HepG2 (cell line): ENCODE measurements at places on chromosomes 7 and 10.

DNA sequence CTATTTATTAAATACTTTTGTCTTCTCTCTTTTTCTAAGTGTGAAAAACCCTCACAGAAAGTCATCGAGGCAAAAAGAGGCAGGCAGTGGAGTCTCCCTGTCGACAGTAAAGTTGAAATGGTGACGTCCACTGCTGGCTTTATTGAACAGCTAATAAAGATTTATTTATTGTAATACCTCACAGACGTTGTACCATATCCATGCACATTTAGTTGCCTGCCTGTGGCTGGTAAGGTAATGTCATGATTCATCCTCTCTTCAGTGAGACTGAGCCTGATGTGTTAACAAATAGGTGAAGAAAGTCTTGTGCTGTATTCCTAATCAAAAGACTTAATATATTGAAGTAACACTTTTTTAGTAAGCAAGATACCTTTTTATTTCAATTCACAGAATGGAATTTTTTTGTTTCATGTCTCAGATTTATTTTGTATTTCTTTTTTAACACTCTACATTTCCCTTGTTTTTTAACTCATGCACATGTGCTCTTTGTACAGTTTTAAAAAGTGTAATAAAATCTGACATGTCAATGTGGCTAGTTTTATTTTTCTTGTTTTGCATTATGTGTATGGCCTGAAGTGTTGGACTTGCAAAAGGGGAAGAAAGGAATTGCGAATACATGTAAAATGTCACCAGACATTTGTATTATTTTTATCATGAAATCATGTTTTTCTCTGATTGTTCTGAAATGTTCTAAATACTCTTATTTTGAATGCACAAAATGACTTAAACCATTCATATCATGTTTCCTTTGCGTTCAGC is 43.4 kb downstream of the TARP start:
- no peak for DNase-seq

DNA sequence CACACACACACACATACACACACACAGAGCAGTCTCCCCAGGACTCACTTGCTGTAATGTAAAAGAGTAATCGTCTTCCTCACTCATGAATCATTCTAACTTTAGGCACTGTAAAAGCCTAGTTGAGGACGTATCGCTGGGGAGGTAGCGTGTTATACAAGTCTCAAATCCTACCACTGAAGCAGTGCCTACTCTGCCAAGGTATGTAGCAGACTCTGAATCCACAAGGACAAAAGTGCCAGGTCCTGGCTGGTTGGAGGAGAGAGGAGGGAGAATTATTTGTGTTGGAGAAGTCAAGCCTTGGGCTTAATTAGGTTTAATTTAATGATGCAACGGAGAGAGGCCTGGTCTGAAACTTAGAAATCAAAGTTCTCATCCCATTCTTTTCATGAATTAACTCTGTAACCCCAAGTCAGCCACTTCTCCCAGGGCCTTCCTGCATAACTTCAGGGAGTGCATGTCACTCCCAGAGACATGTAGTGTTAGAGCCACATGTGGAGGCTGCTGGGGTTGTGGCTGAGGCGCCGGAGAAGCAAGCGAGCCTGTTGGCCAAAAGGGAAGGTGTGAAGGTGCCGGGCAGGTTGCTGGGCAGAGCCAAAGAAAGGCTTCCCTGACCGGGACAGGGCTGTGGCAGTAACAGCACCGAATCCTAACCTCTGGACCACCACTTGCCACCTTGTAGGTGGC is 36.7 kb downstream of the NKX2-3 start:
- DNase-seq, result no peak

DNA sequence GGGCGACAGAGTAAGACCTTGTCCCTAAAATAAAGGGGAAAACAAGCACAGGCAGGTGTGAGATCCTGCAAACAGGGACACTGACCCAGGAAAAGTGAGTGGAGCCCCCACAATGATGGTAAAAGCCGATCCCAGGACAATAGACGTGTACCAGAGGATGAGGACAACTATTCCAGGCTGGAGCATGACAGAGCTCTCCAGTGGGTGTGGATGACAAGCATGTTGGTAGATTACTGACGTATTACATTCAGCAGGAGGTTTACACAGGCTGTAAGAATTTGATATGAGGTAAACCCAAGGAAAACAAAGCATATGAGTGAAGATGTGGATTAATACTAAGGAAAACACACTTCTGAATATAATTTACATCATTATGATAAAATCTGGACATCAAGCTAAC is 27.8 kb upstream of the SMURF1 start:
- no peak for DNase-seq

DNA sequence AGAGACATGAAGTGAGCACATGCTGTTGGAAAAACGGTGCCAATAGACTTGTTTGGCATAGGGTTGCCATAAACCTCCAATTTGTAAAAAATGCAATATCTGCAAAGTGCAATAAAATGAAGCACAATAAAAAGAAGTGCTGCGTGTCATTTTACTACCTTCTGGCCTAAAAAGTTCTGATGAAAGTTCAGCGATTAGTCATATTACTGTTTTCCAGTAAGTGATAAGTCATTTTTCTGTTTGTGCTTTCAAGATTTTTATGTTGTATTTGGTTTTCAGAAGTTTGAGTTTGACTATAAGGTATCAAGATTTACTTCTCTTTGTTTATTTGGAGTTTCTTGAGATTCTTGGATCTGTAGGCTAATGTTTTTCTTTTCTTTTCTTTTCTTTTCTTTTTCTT is 16.8 kb downstream of the AOAH start:
- no peak for DNase-seq

GRCh38 chr7:50838675-50839377 is 56.1 kb upstream of the GRB10 start:
- no peak for DNase-seq

DNA sequence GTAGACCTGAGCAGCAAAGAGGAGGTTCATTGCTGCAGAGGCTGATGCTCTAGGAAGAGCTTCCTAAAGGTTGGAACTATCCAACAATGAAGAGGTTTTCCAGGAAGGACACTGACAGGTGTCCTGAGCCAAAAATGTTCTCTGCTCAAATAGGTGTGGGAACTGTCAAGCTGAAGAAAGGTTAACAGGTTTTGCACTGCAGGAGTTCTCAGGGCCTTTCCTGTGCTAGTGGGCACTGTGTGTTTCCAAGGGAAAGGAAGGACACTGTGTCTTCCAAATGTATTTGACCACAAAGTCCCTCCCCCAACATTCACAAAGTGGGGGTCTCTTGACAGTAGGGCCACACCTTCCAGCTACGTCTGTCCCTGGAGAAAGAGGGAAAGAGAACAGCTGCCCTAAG is 4.0 kb downstream of the ZCCHC24 start:
- no peak for DNase-seq

- no peak for DNase-seq
Observed at GRCh38 chr7:7895004-7895650, 73.5 kb upstream of the GLCCI1 start.

- DNase-seq, result no peak
Observed at GRCh38 chr7:81051811-81052413, 133.1 kb upstream of the SEMA3C start.

GRCh38 chr7:111199643-111200042 is 108.7 kb downstream of the LRRN3 start:
- DNase-seq, result no peak

GRCh38 chr10:61836888-61837754 is 64.4 kb upstream of the ARID5B start:
- peak; percentile 90 for DNase-seq

DNA sequence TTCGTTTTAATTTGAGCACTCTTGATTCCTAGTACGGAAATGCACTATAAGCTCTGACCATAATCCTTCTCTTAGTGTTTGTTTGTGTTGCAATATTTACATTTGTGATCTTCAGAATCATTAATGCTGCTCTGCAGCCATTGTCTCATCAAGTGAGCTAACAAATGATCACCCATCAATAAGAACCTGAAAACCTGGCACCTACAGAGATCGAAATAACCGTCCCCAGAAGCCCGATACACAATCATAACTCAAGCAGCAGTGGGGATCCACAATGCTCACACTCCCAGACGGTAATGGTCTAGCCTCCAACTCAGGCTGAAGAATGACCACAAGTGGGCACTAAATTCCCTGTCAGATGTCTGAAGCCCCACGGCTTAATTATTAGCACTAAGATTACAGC is 156.0 kb upstream of the NFE2L3 start:
- DNase-seq, result peak; percentile 32

DNA sequence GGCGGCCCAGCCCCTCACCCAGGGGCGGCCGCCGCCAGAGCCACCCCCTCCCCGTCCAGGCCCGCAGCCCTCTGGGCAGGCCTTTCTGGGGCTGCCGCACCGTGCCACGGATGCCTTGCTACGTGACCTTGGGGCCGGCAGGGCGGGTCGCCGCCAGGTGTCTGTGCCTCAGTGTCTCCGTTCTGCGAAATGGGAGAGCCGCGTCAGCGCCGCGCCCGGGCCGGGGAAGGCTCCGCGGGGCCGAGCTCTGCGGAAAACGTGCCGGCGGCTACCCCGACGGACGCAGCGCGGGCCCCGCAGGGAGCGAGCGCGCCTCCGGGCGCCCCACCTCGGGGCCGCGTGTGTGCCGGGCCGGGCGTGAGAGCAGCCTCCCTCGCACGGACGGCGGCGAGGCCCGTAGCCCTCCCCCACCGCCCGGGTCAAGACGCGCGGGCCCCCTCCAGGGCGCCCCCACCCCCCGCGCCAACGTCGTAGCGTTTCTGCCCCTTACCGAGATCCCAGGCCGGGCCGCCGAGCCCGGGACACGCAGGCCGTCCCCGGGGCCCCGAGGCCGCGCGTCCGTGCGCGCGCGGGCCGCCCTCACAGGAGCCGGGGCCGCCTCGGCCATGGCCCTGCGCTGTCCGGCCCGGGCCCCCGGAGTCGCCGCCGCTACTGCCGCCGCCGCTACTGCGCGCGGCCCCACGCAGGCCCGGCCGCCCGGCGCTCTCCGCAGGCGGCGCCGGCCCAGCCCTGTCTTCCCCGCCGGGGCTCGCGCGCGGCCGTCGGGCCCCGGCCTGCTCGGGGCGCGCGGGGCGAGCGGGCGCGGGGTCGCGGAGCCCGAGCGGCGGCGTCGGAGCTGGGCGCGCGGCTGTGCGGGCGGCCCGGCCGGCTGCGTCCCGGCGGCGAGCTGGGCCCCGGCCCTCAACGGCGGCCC is 1.1 kb downstream of the ZNF777 start:
- DNase-seq, result no peak

DNA sequence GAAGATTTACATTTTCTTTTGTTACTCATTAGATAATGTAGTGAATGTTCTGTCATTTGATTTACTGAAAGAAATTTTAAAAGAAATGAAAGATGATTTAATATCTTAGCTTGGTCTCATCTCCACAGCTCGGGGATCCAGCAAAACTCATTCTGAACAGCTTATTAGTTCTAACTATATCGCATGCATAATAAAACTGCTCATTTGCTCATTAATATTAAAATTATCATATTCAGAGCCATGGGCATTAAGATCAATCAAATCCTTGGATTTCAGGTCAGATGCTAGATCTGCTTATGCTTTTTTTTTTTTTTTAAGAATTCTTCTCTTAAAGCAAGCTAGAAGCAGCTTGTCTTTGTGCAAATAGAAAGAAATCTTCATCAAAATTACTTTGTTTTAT is 246.1 kb downstream of the FOXP2 start:
- DNase-seq, result no peak

- DNase-seq, result no peak
Observed at GRCh38 chr10:17181110-17181509, 20.4 kb downstream of the TRDMT1 start.

GRCh38 chr10:113745374-113745773 is 6.1 kb upstream of the PLEKHS1 start:
- DNase-seq, result no peak

DNA sequence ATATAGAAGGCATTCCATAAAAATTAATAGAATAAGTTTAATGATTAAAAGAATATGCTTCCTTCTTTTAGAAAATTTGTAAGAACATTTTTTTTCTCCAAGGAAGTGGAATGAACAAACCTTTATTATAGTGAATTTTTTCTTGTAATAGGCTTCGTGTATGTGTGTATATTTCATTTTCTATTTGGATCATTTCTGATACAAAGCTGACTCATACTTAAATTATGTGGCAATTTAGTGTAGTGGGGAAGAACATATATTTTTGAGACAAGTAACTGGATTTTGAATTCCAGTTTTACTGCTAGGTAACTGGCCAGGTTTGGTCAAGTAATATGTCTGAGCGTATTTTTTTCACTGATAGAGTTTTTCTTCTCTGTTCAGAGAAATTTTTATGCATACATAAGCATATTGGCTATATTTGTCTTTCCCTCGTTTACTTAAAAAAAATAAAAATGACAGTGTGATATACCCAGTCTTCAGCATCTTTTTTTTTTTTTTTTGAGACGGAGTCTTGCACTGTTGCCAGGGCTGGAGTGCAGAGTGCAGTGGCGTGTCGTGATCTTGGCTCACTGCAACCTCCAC is 50.8 kb downstream of the CDK13 start:
- DNase-seq, result no peak

DNA sequence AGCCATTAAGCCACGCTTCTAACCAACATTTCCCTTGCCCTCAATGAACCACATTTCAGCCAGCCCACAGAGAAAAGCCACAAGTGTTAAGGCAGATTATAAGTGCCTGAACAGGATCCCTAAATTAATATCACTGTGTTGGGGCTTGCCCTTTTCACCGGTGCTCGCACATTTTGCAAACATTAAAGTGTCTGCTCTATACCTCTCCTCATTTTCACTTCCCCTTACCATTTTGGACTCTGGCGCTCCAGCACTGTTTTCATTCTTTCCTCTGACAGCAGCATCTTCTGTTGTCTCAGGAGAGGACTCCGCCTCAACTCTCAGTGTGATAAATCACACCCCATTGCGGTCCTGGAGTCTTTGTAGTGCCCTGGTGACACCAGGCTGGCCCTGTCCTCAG is 274.2 kb downstream of the BAMBI start:
- no peak for DNase-seq

- no peak for DNase-seq
Observed at GRCh38 chr10:17354781-17355180, 99.6 kb downstream of the ST8SIA6 start.

GRCh38 chr10:95664543-95664942 is 8.0 kb upstream of the ALDH18A1 start:
- no peak for DNase-seq

DNA sequence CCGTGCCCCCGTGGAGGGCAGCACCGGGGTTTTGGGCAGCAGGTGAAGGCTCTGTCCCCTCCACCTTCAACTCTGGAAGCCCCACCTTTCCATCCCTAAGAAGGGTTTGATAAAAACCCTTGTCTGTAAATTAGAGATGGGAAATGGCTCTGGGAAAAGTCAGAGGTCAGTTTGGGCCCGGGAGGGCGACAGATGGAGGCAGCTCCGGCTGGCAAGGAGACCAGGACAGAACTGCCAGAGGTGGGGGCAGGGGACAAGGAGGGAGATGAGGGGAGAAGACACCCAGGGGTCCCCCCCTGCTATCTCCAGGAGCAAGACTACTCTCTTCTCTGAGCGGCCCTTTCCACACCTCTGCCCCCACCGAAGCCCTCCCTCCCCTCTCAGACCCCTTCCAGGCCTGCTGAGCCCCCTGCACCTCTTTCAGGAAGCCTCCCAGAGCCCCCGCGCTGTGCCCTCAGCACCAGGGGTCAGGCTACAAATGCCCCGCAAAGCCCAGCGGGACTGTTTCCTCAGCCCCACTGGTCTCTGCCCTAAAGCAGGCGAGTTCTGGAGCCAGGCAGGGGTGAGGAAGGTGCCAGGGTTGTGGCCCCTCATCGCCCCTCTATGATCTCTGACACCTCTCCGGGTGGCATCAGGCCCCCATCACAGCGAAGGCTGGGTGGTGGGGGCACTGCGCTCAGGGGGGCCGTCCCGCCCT is 980 bp upstream of the SH2B2 start:
- DNase-seq, result no peak
